ENCODE measurements at places on chromosomes 13 and 19.
A peak's percentile ranks its signal among the peaks of the same experiment; 100 is the strongest.

DNA sequence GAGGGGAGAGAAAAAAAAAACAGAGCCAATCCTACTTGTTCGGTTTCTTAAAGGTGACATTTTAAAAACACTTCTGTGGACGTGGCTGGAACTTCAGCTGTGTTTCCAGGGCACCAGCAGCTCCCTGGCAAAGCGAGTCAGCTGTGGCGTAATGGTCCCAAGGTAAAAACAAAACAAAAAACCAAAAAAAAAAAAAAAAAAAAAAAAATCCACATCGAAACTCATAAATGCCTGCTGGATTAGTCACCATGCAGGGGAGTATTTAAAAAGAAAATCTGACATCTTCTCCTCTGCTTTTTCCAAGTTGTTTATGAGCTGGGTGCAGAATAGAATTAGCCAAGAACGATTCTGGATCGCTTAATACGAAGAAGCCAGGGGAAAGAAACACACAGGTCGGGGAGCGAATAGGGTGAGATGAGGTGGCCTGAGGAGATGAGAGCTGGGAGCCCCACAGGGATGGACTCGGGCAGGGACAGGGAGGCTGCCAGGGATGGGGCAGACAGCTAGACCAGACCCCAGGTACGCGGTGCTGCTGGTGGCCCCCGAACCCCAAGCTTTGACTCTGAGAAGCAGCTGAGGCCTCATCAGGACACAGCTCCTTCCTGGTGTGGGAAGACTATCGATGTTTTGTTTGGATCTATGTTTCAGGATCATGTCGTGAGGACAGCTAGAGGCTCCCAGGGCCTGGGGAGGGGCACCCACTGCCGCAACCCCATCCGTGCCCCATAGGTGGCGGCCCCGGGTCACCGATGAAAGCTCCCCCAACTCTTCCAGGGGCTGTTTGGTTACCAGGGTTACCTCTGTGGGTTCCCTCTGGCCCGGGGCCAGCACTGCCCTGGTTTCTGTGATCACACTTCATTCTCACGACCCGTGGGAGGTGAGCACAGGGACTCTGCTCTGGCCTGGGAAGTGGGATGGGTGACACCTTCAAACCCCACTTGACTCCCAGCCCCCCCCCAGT lies 3.1 kb upstream of the CTXN1 start:
- DNase-seq: peak; percentile 46

GRCh38 chr13:86474971-86475370 lies 675.8 kb upstream of the SLITRK6 start:
- no peak for DNase-seq

DNA sequence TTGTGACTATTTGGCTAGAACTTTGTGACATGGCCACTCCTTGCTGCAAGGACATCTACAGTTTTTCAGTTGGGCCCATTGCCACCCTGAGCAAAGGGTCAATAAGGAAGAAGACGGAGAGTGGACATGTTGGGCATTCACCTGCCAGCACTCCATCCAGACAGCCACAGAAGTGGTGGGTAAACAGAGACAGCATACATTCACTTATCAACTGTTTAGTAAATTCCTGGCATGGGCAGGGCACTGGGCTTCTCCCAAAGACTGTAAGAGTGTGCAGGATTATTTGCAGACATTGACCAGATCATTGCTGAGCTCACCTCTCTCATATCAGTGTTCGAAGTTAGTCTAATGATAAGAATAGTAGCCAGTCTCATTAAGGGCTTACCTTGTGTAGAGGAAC lies 29.2 kb downstream of the SIPA1L3 start:
- DNase-seq: no peak

- peak; percentile 9 for DNase-seq
These were observed 33.6 kb upstream of the FNDC3A start for GRCh38 chr13:48942131-48942530.

DNA sequence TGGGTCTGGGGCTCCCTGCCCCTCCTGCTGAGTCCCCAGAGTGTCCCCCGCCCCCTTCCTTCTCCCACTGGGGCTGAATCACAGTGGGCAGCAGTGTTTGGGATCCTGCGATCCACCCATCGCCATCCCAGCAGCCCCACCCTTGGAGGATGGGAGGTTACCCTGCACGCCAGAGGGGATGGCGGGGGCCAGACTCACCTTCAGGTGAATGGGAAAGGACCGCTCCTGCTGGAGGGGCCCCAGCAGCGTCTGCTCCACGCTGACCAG lies 569 bp downstream of the DLEU7 start:
- DNase-seq: no peak

- DNase-seq: no peak
These were observed 43.9 kb downstream of the RGCC start for GRCh38 chr13:41501281-41501680.

- DNase-seq: no peak
These were observed 43.1 kb downstream of the LHFPL6 start for GRCh38 chr13:39559847-39560246.

DNA sequence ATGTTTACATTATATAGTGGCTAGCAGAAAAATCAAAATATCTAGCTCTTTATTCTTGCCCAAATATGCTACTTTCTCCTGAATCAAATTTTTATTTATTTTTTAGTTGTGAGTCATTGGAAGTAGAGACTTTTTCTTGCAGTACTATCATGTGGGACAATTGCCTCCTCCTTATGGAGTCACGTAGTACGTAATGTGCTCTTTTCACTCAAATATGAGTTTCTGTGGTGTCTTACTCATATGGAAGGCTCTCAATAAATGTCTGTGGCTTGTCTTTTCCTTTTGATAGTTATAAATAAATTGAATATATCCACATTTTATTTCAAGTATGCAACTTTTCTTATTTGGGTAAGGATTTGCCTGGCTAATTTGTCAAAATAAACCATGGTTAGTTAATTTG lies 1411.0 kb upstream of the SLC10A2 start:
- DNase-seq: no peak

- DNase-seq: no peak
These were observed 8.3 kb upstream of the TUBGCP3 start for GRCh38 chr13:112596235-112596634.

DNA sequence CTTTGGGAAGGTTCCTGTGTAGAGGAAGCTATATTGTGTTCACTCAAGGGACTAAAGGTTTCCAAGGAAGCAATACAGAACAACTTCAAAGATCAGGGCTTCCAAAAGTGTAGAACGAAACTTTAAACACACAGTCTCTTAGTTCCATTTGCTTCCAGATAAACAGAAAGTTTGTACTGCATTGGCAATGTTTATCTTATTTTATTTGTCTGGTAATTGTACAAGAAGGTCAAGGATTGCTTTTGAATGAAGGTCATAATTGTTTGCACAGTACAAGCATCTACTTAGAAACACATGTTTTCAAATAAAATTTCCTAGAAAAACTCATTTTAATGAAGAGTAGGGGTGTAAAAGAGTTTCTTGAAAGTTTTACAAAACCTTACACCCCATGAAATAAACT lies 712.7 kb upstream of the SGCG start:
- no peak for DNase-seq

DNA sequence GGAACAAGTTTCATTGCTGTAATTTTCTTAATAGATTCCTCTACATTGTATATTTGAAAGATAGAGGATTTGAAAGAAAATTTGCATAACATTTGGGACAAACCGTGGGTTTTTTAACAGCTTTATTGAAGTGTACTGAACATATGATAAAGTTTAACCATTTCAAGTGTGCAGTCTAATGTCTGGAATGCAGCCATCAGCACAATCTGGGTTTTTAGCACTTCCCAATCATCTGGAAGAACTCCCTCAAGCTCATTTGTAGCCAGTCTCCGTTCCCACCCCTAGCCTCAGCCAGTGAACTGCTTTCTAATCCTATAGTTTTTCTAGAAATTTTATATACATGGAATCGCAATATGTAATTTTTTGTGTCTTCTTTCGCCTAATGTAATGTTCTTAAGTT lies 12.6 kb downstream of the METTL21C start:
- DNase-seq: no peak

- no peak for DNase-seq
These were observed 197.2 kb downstream of the RAP2A start for GRCh38 chr13:97631158-97631557.

GRCh38 chr13:20702915-20703779 lies at the start of gene IL17D:
Gene IL17D, plus strand, starts transcription at chr13:20703699. Its CDS starts 303 bp downstream, at chr13:20704002.
- no peak for DNase-seq

DNA sequence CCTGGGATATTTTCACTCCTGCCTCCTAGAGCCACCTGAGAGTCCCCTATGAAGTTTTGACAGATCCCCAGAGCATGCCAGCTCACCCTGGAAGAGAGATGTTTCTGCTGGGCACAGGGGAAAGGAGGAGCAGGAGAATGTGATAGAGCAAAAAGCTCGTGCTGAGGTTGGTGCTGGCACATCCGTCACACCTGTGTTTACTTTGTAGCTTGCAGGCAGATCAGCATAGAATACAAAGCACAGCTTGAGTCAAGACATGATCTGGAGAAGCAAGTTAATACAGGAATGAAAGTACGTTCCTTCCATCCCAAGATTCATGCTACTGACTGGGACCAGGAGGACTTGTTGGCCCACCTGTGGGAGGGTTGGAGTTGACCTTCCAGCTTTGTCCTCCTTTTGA lies 46.1 kb downstream of the HSPH1 start:
- no peak for DNase-seq

DNA sequence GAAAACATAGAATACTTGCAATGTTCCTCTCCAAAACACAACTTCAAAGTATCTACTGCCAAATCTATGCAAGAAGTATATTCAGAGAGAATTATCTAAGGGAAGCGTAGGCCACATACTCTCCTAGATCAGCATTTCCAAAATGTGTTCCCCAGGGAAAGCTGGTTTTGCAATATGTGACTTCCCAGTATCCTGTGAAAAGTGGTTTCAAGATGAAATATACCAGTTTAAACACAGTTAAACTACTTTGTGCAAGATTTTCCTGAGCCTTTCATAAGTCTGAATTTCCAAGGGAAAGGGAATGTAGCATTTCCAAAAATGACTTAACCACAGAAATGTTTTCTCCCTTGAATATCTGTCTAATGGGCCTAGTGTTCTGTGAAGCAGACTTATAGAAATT lies 7.6 kb downstream of the STARD13 start:
- DNase-seq: no peak

- no peak for DNase-seq
These were observed 25.1 kb downstream of the LNX2 start for GRCh38 chr13:27595055-27595811.

DNA sequence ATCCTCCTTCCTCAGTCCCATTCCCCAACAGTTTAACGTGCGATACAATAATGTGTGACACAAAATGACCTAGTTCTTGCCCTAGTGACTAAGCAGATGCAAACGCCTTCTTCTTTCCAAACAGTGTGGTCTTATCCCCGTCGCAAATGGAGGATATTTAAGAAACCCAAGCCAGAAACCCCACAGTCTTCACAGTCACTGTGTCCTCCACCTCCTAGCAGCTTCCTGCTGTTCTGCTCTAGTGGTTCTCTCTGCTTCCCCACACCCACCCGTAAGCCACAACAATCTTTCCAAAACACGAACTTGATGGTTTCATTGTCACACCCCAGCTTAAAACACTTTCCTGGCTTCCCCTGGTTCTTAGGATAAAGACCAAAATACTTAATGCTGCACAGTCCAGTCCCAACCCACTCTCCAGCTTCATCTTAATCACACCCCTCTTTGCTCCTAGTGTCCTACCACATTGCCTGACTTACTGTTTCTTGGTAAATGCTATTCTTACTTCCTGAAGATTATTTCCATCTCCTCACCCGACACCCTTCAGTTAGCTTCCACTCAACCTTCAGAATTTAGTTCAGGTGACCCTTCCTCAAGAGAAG lies 32.3 kb downstream of the ITM2B start:
- no peak for DNase-seq

DNA sequence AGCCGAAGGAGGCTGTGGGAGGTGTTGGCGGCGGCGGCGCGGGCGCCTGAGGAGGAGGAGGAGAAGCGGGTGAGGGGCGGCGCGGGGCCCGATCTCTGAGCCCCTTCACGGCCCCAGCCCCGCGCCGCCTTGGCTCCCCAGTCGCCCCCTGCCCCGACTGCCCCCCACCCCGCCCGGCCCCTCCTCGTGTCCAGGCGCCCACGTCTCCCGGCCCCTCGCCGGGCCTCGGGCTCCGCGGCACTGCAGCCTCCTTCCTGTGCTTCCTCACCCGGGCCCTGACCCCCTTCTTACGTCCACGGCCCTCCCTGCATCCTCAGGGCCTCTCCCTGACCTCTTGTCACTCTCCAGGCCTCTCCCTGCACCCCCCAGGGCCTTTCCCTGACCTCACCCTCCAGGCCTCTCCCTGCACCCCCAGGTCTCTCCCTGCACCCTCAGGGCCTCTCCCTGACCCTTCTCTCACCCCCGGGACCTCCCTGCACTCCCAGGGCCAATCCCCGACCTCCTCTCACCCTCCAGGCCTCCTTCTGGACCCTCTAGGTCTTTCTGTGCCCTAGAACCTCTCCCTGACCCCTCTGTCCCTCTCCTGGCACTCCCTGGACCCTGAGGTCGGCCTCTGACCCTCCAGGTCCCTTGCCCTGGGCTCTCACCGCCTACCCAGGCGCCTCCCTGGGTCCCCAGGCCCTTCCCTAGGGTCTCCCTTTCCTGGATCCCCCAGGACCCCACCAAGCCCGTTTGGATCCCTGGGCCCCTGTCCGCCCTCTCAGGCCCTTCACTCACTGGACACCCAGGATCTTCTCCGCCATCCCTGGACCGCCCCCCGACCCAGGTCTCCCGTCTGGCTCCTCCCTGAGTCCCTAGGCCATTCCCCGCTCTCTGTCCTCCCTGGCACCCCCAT lies 460 bp downstream of the KMT5C start:
- no peak for DNase-seq

DNA sequence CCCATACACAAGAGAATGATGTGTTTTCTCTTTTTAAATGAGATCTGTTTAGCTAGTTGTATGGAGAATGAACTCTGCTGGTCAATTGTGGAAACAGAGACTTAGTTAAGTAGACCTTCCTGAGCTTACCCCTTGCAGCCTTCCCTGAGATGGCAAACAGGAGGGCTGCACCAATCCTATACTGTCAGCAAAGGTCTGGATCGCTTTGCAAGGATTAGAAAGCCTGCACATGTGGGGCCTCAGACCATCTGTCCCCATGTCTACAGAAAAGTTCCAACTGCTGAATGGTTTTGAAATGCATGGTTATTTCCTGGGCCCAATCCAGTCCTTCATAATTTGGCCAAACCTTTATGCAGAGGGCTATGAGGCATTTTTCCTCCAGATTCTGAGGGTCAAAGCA lies 183.9 kb upstream of the SLC10A2 start:
- DNase-seq: no peak

- no peak for DNase-seq
These were observed 1287.6 kb downstream of the EFNB2 start for GRCh38 chr13:105247830-105248229.

DNA sequence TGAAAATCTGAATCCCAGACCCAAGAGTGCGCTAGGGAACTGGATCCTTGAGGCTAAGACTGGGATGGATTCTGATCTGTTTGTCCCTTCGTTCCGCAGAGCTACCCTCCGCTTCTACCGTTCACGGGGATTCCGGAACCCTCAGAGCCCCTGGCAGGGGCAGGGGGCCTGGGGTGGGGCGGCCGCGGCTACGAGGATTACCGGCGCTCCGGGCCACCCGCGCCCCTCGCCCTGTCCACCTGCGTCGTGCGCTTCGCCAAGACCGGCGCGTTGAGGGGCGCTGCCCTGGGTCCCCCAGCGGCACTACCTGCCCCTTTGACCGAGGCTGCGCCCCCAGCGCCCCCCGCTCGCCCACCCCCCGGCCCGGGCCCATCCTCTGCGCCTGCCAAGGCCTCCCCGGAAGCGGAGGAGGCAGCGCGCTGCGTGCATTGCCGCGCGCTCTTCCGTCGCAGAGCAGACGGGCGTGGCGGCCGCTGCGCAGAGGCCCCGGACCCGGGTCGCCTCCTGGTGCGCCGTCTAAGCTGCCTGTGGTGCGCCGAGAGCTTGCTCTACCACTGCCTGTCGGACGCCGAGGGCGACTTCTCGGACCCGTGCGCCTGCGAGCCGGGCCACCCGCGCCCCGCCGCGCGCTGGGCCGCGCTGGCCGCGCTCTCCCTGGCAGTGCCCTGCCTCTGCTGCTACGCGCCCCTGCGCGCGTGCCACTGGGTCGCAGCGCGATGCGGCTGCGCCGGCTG lies 7.1 kb downstream of the SPRED3 start:
- no peak for DNase-seq
